ENCODE measurements at places on chromosomes 7 and 10.

GRCh38 chr7:135361788-135362187 lies 128.2 kb downstream of the STRA8 start:
- DNase-seq, result no peak

GRCh38 chr10:31656851-31657433 lies 271.7 kb downstream of the ARHGAP12 start:
- DNase-seq, result no peak

- DNase-seq, result no peak
Measured at GRCh38 chr10:17457083-17457482, 2.7 kb upstream of the ST8SIA6 start.

GRCh38 chr7:43954524-43955228 lies 28.4 kb downstream of the UBE2D4 start:
- peak; percentile 3 for DNase-seq

- DNase-seq, result no peak
Measured at GRCh38 chr7:112398534-112398933, 51.7 kb upstream of the IFRD1 start.

GRCh38 chr7:74338366-74339108 lies 49.3 kb downstream of the CLIP2 start:
- DNase-seq, result no peak

GRCh38 chr7:138125598-138126111 lies 49.4 kb downstream of the AKR1D1 start:
- DNase-seq, result no peak

DNA sequence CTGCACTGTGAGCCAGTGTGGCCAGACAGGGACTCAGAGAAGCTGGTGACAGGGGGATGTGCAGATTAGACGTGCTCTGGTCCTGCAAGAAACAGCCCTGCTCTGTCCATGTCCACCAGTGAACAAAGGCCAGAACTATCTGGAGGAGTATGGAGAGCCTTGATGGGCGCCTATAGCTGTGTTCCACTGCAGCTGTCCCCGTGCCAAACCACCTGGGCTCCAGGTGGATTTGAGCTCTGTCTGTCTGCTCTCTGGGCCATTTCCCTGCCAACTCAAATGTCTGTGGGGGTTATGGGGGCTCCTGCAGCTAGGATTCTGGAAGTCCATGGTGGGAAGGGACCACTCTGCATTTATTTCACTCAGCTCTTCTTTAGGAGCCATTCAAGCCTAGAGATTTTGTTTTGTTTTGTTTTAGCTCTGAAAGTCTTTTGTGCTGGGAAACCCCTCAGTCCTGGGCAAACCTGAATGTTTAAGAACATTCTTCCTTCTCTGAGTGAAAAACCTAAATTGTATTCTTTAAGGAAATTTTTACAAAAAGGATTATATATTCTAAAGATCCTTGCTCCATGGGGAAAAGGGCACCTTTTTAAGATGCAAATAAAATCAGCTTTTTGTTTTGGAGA lies 1039.5 kb upstream of the SORCS1 start:
- DNase-seq, result no peak

GRCh38 chr10:15684768-15685167 lies 35.0 kb downstream of the ITGA8 start:
- DNase-seq, result no peak

DNA sequence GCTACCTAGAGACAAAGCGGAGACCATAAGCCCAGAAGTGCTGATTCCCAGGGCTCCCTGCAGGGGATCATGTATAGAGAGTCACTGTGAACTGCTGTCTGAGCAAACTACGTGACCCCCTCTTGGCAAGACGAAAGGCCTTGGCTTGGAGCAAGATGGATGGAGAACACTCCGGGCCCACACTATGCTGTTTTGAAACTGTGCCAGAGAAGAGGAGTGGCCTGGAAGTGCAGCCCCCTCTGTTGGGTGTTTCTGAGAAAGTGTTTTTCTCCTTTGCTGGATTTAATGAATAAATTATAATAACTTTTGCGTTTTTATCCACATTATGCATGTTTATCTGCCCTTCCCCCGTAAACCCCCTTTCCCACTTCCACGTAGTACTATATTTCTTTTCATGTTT lies 639.3 kb upstream of the GALNT17 start:
- no peak for DNase-seq

DNA sequence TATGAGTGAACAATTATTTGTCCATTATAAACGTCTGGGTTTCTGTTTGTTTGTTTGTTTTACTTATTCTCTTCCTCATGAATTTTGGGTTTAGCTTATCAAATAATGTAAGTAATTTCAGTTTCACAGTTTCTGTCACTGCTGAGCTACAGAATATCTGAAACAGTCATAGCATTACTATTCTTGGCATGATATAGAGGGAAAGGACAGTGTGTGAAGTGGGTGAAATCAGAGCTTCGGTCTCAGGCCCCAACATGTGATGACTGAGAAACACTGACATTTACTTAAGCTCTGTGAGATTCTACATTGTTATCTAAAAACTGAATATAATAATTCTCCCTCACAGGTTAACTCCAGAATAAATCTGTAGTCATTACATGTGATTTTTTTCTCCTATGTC lies 8.8 kb upstream of the OR6V1 start:
- no peak for DNase-seq

DNA sequence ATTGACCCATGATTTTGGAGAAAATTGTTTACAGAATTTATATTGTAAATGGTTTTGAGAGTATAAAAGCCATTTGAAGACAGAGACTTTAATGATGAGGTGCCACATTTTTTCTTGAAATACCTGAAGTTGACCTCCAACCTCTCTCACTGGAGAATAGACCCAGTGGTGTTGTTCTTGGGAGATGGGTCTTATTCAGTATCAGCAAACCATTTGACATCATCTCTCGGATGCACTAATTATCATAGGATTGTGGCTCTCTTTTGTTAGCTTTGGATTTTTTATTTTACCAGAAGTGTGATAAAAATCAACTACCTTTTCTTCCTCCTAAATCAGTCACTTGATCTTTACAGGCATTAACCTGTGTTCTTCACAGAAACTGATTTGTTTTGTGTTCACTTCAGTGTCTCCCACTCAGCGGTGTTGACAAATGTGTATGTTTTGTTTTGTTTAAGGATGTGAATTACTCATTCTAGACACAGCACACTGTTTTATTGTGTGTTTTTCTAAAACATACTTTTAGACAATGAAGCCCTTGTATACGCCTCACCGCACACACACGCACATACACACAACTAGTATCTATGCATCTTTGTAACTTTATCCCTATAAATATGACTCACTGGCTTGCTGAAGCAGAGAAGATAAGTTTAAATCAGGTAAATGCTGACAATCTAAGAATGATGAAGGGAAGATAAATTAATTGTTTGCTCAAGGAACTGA lies 455.6 kb downstream of the INHBA start:
- DNase-seq, result no peak

GRCh38 chr10:79318369-79318768 lies 28.9 kb upstream of the PPIF start:
- DNase-seq, result no peak

GRCh38 chr7:137816696-137817320 lies 30.0 kb downstream of the DGKI start:
- DNase-seq, result peak; percentile 3

GRCh38 chr10:86481761-86482160 lies 39.8 kb downstream of the WAPL start:
- DNase-seq, result no peak

GRCh38 chr7:135690566-135690965 lies 28.3 kb downstream of the STMP1 start:
- DNase-seq, result no peak

DNA sequence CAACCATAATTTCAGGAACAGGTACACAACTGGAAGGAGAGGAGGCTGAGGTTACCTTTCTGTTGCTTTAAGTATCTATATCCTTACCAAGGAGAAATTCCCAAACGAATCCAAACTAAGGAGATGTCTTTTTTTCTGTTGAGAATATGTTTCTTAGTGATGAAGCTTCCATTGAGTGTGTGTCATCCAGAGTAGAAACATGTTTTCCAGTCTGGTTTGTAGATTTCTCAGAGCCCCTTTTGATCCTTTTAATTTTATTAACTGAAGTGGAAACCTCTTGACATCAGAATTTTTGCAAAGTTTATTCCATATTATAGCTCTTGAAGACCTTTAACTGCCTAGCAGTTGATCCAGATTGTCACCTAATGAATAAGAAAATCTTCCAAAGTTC lies 207.1 kb upstream of the FERD3L start:
- DNase-seq, result no peak

GRCh38 chr7:89998554-89998953 lies 155.7 kb upstream of the STEAP1 start:
- no peak for DNase-seq

- no peak for DNase-seq
Measured at GRCh38 chr7:137695942-137696341, 150.8 kb downstream of the DGKI start.

DNA sequence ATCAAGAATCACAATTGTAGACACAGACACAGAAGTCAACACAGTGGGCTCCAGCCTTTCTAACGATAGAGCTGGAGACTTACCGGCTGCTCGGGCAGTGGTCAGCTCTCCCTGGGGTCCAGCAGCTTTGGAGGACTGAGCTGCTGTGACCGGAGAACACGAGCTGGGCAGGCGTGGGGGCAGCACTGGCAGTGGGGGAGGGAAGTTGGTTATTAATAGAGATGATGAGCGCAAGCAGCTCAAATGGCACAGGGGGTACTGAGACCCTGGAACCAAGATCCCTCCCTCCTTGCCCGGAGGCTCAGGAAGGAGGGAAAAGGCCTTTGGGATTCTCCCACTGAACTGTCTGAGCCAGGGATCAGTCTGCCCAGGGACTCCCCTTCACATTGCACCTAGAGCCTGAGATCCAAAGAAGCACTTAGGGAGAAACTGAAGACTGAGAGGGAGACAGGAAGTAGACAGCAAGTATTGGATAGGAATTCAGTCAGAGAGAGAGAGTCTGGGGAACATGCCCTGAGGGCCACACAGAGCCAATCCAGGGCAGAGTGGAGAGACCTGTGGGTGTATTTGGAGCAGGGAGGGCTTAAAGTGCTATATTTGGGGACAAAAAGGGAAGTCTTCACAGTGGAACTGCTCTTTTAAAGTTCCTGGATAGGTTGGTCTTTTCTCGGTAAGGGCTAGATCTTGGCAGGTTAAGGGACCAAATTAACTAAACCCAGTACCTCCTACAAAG lies at the start of gene MYOZ1:
Gene MYOZ1, minus strand, starts transcription at position 147 of the 733 bp plus-strand sequence. CDS start 1,457 bp downstream, outside the sequence.
- no peak for DNase-seq

GRCh38 chr10:34494012-34494411 lies 321.1 kb downstream of the PARD3 start:
- DNase-seq, result no peak

DNA sequence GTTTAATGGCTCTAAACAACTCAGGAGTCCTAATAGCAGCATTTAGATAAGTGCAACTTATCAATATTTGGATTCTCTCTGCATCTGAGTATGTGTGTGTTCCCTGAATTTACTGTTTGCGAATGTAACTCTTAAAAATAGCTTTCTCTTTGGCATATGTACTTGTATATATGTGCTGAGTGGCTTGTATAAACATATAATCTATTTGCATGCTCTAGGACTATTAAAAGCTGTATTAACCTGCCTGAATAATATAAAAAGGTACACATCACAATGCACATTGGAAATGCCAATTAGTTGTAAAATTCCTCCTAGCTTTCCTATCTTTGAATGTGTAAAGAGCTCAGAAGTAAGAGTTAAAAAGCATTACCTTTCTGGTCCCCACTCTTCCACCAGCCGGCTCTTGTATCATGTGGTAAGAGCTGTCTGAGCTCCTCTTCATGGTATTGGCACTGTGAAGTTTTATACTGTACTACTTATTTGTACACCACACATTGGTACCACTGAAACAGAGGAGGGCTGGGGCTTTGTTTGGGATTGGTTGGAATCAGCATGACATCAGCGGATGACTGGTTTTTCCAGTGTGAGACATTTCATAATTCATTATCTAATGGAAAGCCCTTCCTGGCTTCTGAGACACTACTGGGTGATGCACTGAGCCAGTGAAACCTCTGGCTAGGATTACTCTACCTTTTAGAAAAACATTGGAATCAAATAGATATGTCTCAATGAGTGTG lies at the start of gene INHBA:
Gene INHBA, minus strand, starts transcription at position 456 of the 737 bp plus-strand sequence. CDS start 2,716 bp downstream, outside the sequence.
- peak; percentile 78 for DNase-seq

Measured in fibroblast of skin of left biceps (primary cell).